ENCODE measurements at places on chromosomes 16 and 17.

- DNase-seq = no peak
Measured at GRCh38 chr16:4548124-4548523, 8.0 kb upstream of the C16orf96 start.

- no peak for DNase-seq
Measured at GRCh38 chr17:30271102-30271501, 20.6 kb downstream of the BLMH start.

DNA sequence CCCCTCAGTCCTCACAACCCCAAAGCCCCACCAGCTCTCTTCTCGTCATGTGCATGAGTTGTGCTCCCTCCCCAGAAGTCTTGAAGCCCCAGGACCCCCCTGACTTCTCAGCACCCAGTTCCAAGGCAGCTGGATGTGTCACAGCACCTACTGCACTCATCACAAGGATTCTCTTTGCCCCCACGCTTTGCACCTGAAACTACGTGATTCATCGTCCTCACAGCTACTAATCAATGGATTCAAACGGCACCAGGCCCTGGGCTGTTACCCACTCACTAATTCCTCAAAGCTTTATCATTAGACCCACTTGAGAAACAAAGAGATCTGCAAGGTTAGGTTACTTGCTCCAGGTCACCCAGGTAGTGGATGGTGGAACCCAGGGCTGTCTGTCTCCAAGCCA is 45.1 kb upstream of the NDRG4 start:
- no peak for DNase-seq

DNA sequence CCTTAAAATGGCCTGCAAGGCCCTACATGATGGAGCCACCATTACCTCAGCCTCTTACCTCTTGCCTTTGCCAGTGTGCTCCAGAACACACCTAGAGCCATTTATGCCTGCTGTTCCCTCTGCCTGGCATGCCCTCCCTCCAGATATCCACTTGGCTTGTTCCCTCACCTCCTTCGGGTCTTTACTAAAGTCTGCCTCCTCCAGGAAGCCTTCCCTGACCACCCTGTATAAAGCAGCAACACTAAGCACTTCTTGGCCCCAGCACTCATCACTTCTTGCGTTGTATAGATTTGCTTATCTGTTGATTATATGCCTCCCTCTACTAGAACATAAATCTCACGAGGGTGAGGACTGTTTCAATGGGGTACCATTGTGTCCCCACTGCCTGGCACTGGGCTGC is 25.3 kb downstream of the ANKRD40 start:
- no peak for DNase-seq

DNA sequence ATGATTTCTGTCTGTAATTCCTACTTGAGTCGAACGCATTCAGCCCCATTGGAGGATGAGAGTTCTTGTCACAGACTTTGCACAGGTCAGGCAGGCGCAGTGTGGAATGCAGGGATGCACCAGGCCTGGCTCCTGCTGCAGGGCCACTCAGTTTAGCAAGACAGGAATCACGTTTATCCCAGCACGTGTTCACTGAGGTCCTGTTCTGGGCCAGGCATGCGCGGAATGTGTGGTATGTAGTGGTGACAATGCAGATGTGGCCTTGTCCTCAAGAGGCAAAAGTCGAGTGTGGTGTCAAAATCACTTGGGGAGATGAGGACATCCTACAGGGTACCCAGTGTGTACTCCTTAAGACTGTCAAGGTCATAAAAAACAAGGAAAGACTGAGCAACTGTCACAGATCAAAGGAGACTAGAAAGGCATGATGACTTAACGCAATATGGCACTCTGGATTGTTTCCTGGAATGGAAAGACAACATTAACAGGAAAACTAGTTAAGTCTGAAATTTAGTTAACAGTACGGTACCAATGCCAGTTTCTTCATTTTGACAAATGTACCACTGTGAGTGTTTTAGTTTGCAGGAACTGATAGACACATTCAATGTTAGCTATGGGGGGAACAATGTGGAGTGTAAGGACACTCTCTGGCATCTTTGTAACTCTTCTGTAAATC is 121.5 kb upstream of the ADAMTS18 start:
- DNase-seq = no peak

GRCh38 chr16:17070882-17071592 is 399.7 kb downstream of the XYLT1 start:
- no peak for DNase-seq

GRCh38 chr16:57824888-57825287 is 22.6 kb upstream of the KIFC3 start:
- no peak for DNase-seq

DNA sequence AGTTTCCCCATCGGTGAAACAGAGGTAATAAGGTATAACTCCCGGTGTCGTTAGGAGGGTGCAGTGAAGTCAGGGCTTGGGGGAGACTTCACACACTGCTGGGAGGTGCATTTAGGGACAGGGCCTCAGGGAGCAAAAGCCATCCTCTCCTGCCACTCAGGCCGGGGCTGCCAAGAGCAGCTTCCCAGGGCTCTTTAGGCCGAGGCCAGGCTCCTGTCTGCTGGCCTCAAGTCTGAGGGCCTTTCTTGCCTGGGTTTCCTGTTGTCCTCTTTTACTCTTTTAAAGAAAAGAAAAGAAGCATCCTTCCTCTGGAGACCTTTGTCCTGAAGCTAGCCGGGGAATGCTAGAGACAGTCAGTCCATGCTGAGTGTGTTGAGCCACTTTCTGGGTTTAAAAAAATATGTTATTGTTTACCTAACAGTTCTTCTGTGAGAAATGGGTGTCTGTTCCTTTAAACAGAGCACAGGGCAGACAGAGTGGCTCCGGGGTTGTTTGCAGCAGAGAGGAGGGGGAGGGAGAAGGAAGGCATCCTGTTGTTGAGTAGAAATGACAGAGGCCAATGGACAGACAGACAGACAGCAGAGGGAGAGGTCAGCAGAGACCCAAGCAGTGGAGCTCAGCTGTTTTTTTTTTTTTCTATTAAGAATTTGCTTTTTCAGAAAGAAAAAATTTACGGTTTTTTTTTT is 79.1 kb downstream of the C17orf67 start:
- DNase-seq = no peak

GRCh38 chr17:45092911-45093430 is 31.9 kb downstream of the NMT1 start:
- no peak for DNase-seq

GRCh38 chr16:50040018-50040417 is 15.0 kb downstream of the CNEP1R1 start:
- DNase-seq = no peak

DNA sequence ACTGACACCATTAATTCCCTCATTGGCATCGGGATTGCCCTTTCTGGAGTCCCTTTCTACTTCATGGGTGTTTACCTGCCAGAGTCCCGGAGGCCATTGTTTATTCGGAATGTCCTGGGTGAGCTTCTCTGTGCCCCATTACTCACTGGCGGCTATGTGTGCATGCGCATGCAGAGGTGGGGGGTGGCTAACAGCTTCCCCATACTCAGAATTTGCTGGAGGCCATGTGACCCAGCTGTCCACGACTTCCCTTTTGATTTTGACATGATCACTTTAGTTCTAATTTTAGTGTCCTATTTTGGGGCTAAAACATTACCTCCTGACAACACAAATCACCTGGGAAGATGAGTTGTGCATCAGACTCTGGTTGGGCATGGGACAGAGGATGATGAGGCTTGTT is 14.1 kb downstream of the SLC7A6OS start:
- DNase-seq = no peak

GRCh38 chr16:4743226-4743878 is 9.0 kb downstream of the DNAAF8 start:
- no peak for DNase-seq

DNA sequence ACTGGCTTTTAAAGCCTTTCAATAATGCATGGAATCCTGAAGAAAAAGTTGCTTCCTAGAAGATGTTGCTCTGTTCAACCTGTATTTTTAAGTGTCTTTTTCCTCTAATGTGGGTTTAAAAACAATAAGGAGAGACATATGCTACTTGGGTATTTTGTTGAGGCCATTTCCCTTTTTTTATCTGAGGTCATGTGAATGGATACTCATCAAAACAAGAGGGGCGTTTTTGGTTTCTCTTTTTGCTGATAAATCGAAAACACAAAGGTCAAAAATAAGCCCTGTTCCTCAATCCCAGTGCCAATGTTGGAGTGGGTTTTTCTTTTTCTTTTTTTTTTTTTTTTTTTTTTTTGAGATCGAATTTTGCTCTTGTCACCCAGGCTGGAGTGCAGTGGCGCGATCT is 468.0 kb upstream of the RBFOX1 start:
- no peak for DNase-seq

DNA sequence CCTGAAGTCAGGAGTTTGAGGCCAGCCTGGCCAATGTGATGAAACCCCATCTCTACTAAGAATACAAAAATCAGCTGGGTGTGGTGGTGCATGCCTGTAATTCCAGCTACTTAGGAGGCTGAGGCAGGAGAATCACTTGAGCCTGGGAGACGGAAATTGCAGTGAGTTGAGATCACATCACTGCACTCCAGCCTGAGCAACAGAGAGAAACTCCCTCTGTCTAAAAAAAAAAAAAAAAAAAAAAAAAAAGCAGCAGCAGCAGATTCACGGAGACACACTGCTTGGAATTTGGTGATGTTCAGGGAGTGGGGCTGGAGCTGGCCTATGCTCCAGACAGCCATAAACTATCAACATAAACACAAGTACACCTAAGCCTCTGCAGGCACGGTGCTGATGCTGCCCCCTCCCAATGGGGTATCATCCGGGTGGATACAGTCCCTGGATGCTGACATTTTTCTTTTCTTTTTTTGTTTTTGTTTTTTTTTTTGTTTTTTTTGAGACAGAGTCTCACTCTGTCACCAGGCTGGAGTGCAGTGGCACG is 39.6 kb upstream of the RHOT1 start:
- peak; percentile 32 for DNase-seq
